Right lung (tissue), 10 donors: ENCODE measurements at places on chromosomes 4 and X. TPM values are rescaled to one million over a fixed set of nuclear protein-coding genes. Genes with fewer than 3 reads are reported as not detected.

DNA sequence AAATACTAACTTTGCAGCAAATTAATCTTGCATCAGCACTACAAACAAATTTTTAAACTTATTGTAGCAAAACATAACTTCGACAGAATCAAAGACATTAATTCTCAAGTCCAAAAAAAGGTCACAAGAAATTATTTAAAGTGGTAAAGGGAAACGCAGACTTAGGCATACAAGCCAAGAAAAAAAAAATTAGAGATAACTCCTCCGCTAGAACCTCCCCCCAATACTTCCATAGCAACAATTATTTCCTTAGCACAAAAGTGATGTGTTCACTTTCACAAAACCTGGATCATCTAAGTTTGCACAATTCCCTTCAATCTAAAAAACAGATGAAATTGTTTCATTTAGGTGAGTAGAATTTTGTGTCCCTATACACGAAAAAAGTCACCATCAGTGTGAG is 1.1 kb downstream of the LRBA start:
- no peak for DNase-seq

- DNase-seq = peak; percentile 60
Observed at GRCh38 chrX:23644744-23645143, 22.5 kb upstream of the PRDX4 start.

Gene CYLC1
- not detected for polyA plus RNA-seq

DNA sequence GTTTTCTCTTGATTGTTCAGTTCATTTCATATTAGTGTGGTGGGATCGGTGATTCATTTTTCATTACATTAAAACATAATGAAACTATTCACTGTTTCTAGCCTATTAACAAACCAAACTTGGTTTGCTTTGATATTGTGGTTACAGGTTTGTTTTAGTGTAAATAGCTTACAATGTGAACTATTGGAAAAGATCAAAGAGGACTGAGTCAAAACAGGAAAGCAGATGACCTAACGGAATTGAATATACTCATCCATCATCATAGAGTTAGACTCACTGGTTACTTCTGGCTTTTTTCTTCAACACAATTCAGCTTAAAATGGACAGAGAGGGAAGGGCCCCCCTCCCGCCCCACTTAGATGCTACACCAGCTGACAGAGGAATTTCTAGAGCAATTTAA is 616.2 kb upstream of the AADAT start:
- no peak for DNase-seq

DNA sequence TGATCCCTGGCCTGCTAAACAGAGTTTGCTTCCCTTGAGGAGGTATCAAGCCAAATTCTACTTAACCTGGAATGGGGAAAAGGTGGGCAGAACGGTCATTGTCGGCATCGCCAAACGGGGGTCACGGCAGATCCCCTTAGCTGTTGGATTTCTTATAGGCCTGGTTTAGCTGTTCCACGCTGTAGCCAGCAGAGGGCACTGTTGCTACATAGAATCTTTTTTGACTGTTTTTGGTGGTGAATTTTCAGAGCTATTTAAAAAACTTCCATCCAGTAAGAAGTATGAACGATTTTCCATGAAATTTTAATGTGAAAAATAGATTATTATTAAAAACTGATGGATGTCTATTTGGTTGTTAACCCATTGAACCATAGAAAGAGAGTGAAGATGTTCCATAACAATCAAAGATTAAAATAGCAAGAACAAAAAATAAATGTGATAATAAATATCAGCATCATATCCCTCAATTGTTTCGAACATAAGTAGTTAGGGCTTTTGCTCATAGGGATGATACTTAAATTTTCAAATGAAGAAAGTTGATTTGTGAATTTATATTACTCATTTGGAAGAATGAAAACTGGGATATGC is 56.6 kb downstream of the LINC00632 start:
- DNase-seq = peak; percentile 60

DNA sequence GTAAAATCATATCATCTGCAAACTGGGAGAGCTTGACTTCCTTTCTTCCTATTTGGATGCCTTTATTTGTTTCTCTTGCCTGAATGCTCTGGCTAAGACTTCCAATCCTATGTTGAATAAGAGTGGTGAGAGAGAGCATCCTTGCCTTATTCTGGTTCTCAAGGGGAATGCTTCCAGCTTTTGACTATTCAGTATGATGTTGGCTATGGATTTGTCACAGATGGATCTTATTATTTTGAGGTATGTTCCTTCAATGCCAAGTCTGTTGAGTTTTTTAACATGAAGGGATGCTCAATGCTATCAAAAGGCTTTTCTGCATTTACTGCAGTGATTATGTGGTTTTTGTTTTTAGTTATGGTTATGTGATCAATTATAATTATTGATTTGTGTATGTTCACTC is 2144.6 kb upstream of the TENM3 start:
- no peak for DNase-seq

Gene CLCN3
- 70.4 TPM for polyA plus RNA-seq

DNA sequence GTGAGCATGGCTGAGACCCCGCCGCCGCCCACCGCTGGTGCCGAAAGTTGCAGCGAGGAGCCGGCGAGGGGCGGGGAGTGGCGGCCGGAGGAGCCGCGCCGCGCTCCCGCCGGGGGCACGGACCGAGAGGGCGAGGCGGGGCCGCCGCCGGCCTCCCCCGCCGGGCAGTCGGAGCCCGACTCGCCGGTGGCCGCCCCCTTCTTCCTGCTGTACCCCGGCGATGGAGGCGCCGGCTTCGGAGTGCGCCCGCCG is 16.5 kb downstream of the UTP3 start:
- DNase-seq = peak; percentile 34

Gene STOX2
- 11.8 TPM for polyA plus RNA-seq

- DNase-seq = no peak
Observed at GRCh38 chr4:98444371-98444770, 183.2 kb downstream of the RAP1GDS1 start.

GRCh38 chr4:123536225-123536624 is 139.6 kb downstream of the SPRY1 start:
- DNase-seq = no peak

DNA sequence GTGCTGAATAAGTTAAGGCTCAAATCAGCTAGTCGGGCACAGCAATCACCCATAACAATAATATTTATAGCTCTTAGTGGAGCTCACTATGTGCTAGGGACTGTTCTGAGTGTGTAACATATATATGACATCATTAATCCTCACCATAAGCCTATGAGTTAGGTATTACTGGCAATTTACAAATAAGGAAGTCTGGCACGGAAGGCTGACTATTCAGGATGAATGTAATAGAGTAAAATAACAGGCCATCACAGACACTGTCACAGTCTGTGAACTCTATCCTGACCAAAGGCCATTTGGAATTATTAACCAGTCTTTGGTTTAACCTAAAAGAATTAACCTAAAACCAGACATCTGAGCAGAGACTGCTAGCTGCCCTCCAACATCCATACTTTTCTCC is 119.3 kb downstream of the C4orf51 start:
- no peak for DNase-seq

DNA sequence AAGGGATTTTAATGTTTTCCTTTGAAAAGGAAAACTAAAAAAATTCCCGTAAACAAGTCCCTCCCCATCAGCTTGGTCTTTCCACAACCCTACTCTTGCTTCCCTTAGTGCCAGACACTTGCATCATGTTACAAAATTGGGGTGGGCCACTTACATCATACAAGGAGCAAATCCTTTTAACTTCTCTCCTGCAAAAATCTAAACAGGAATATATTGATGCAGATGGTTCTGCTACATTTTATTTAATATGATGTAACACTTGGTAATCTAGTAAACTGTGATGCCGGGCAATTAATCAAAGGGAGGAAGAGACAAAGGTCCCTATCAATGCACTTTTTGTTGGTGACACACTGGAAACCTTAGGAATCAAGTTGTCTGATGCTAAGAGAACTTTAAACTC is 125.3 kb downstream of the UBE2K start:
- no peak for DNase-seq

Gene F8A1
- 10.2 TPM for polyA plus RNA-seq

DNA sequence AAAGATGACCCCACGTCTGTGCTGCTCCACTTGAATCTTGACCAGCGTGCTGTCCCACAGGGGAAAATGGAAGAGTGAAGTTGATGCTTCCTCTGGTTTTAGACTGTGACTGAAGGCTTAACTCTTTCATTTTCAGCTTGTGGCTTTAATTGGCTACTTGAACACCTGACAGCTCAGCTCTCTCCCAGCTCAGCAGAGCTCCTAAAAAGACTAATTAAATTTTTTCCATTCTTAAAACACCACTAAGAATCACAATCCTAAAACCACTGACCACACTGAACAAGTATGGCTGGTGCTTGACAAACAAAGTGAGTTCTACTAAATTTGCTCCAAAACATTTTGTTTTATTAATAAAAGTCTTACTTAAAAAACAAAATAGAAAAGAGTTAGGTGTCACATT is 71.7 kb downstream of the SRPX start:
- DNase-seq = no peak
